ENCODE measurements at places on chromosomes 12 and 14.

DNA sequence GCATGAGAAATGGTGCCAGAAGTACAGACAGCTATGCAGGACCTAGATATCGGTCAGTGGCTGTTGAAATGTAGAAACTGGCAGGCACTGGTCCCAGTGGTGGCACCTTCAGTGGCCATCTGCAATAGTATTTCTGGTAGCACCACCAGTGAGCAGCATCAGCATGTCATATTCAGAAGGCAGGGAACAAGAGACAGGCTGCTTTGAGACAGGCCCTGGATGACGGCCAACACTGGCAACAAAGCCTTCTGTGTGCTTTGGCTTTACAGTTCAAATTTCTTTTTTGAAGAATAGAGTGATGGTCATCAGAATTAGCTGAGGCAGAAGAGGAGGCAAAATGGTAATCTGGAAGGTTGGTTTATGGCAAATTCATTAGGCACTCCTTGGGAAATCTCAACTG lies 273.4 kb upstream of the SLC16A7 start:
- DNase-seq, result no peak

GRCh38 chr12:84594157-84594556 lies 318.4 kb downstream of the SLC6A15 start:
- DNase-seq, result no peak

- no peak for DNase-seq
Observed at GRCh38 chr12:72264548-72265175, 7.5 kb upstream of the TRHDE start.

DNA sequence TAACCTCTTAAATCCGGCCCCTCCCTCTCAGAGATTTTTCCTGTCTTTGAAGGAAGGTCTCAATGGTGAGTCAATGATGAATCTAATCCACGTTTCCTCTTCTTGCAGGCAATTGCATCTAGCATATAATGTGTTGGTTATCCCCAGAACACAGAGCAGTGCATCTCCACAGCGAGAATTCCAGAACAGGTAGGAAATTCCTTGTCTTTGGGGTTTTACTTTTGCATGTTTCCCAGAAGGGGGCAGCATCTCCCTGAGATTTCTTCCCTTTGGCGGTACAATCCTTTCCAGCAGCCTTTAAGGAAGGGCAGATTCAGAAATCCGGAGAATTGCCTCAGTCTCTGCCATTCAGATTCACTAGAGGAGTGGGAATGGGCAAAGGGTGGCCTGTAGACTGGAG lies 128.0 kb downstream of the KCNA5 start:
- peak; percentile 47 for DNase-seq

- no peak for DNase-seq
Observed at GRCh38 chr14:55976219-55976618, 142.0 kb upstream of the PELI2 start.

DNA sequence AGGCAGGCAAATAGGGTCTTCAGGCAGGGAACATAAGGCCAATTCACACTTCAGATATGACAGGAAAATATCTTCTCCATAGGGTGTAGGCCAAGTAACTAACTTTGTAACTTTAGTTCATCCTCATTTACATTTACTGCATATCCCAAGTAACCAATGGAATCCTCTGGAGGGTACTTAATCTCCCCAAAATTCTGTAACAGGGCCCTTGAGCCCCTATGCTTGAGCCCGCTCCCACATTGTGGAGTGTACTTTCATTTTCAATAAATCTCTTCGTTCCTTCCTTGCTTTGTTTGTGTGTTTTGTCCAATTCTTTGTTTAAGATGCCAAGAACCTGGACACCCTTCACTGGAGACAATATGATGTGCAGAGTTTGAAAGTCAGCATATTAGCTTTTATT lies 45.3 kb downstream of the FSCB start:
- DNase-seq, result no peak

- no peak for DNase-seq
Observed at GRCh38 chr12:19894803-19895202, 455.5 kb downstream of the AEBP2 start.

GRCh38 chr12:125676366-125676765 lies 611.1 kb downstream of the AACS start:
- no peak for DNase-seq

GRCh38 chr12:67451206-67451605 lies 182.0 kb downstream of the CAND1 start:
- no peak for DNase-seq

- no peak for DNase-seq
Observed at GRCh38 chr12:120402217-120402616, 33.3 kb upstream of the MSI1 start.

Data from AG04450 (cell line).